NCI-H524 (cell line): ENCODE measurements at places on chromosomes 2 and 18.

- no peak for DNase-seq
Observed at GRCh38 chr2:71181316-71181715, 45.6 kb downstream of the PAIP2B start.

DNA sequence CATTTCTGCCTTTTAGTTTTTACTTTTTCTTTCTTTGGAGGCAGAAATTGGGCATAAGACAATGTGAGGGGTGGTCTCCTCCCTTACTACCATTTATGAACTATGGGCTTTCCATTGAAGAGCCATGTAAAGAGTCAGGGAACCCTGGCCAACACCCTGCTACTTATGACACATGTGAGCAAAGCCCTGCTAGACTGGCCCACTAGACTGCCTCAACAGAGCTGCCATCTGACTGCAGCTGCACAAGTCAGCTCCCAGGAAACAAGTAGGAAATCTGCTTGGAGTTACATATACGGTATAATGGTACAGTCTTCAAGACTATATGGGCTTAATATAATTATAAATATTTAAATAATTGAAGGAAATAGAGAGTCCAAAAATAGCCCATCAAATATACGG is 816.8 kb downstream of the TRIB2 start:
- DNase-seq, result no peak

DNA sequence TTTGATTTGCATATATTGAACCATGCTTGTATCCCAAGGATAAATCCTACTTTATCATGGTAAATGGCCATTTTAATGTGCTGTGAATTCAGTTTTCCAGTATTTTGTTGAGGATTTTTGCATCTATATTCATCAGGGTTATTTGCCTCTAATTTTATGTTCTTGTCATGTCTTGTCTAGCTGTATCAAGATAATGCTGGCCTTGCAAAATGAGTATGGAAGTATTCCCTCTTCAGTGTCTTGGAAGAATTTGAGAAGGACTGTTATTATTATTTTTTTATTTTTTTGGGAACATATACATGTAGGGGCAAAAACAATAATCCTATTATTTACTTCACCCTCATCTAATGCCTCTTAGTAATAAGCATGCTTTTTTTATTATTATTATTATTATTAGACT is 398.0 kb upstream of the KCNH7 start:
- no peak for DNase-seq

DNA sequence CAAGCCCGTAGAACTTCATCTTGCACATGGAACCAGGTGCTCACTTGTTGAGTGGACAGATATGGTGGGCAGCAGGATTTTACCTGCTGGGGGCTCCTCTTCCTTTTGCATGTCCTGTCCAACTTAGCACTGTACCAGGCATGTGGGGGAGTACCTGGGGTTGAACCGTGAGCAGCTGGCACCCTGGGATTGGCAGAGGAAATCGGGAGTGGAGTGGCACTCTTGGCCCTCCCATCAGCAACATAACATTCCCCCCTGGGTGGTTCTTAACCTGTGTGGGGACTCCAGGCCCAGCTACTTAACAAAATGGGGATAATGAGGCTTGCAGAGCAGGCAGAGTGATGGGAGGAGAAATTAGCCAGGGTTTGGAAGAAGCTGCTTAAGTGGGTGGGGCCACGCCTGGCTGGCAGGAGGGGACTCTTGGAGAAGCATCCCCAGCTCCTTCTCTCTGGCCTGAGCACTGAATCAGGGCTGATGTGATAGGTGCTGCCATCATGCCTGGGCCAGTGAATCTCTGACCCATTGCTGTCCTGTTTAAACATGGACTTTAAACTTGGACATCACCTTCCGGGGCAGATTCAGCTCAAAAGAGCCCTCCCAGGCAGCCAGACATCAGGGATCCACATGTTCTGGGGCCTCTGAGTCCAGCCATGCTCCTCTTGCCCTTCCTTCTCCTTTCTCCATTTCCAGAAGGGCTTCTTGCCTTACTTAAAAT is 15.5 kb downstream of the FOSL2 start:
- DNase-seq, result no peak

DNA sequence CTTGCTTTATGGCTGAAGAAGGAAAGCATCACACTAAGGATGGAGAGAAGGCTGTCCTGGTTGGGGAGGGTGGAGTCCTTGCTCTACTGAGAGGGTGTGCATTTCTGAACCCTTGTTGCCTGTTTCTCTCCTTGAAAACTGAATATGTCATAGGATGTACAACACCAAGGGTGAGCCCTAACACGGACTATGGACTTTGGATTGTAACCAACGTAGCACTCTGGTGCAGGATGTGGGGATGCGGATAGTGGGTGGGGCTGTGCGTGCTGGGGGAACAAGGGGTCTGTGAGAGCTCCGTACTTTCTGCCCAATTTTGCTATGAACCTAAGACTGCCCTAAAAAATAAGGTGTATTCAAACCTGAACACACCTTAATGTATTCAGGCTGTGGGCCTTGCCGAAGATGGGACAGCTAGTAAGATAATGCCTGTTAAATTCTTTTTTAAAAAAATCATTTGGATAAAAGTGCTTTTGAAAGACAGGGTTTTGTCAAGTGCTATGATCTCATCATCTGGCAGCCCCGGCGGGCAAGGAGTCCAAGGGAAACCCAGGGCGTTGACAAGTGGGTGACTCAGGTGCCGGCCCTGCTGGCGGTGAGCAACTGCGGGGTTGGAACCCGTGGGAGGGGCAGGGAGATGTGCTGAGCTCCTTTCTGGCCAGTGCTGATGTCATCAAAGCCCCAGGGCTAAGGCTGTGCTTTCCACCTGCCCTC is 54.0 kb downstream of the GATA6 start:
- peak; percentile 15 for DNase-seq

DNA sequence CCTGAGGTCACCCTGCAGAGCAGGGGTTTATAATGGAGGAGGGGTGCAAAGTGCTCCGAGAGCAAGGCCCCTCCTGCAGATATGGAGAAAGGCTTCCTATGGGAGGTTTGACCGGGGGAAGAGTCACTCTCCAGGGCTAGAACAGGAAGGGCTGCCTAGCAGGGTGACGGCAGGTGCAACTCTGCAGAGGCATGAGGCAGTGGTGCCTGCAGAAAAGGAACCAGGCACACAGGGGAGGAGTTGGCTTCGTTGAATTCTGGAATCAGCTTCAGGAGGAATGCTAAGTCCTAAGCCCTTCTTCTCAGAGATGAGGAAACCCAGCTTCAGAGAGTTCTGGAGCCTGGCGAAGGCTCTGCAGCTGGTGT is 17.5 kb upstream of the HPCAL1 start:
- DNase-seq, result no peak

GRCh38 chr2:106032676-106033075 is 161.4 kb downstream of the UXS1 start:
- DNase-seq, result no peak

DNA sequence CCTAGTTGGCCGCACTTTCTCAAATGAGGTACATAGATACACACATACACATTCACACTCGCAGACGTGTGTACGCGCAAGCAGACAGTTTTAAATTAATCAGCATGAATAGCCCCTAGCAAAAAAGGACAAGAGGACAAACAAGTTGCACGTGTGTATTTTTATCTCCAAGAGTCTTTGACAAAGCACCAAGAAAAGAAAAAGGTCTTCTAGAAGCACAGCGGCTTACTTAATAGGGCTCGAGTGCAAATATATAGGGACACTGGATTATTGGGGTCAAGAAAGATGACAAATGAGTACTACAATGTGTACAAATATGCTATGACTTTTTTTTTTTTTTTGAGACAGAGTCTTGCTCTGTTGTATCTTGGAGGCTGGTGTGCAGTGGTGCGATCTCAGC is 1.7 kb upstream of the BCL2 start:
- no peak for DNase-seq

GRCh38 chr2:57515366-57515765 is 531.2 kb upstream of the VRK2 start:
- DNase-seq, result no peak

DNA sequence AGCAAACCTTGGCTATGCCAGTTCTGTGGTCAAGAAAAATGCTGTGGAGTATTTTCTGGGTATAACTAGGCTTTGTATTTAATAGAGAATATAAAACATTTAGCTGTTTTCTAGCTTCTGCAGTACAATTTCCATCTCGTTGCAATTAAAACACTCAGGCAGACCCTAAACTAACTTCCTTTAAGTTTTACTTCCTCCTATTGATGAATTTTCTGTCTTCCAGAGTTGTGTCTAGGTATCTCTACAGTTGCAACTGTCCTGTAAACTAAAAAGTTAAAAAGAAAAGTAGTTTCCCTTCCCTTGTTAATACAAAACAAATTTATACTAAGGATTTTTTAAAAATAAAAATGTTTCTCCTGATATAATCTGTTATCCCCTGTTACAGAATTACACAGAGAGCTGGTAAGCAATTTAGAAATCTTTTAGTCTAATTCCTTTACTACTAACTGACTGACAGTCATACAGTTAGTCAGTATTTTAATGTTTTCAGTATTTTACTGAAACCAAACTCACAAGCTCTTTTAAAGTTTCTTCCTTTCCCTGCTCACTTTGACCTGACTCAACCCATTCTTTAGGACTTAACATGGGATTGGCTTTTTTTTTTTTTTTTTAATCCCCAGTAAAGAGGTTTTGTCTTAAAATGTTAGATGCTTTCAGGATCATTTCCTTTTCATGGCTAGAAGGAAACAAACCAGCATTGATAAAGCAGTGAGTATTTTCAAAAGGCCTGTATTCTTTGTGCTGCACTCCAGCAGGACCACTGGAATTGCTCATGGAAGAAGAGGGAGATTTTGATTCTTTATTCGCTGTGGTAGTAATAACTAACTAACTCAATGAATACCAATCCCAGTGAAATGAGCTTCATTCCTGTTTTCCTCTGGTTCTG is 22.9 kb downstream of the ITGAV start:
- DNase-seq, result no peak

DNA sequence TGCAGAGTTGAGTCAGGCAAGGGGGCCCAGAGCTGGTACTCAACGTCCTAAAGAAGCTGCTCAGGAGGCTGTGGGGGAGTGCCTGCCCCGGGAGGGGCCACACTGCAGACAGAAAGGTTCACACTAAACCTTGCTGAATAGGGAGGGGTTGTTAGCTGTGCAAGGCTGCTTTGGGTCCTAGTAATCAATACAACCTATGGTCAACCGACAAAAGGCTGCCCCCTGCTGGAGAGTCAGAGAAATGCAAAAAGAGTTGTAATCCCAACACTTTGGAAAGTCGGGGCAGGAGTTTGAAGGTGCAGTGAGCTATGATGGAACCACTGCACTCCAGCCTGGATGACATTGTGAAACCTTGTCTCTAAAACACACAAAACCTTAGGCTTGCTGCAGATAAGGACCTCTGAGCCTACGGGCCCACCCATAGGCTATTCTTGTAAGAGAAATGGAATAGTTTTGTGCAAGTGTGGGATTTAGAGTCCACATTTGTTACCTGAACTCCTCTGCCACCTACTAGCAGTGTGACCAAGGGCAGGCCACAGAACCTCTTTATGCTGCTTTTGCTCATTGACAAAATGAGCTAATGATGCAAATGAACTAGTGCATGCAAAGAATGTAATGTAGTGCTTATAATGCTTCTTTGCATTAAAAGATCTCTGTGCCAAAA is 81.5 kb downstream of the PRPF40A start:
- peak; percentile 51 for DNase-seq

GRCh38 chr18:63224630-63225029 is 94.9 kb downstream of the BCL2 start:
- DNase-seq, result no peak

GRCh38 chr2:138716183-138716582 is 64.0 kb downstream of the NXPH2 start:
- DNase-seq, result peak; percentile 11

GRCh38 chr2:53622141-53622540 is 145.5 kb upstream of the CHAC2 start:
- DNase-seq, result no peak

- DNase-seq, result no peak
Observed at GRCh38 chr18:63146828-63147409, 172.7 kb downstream of the BCL2 start.

DNA sequence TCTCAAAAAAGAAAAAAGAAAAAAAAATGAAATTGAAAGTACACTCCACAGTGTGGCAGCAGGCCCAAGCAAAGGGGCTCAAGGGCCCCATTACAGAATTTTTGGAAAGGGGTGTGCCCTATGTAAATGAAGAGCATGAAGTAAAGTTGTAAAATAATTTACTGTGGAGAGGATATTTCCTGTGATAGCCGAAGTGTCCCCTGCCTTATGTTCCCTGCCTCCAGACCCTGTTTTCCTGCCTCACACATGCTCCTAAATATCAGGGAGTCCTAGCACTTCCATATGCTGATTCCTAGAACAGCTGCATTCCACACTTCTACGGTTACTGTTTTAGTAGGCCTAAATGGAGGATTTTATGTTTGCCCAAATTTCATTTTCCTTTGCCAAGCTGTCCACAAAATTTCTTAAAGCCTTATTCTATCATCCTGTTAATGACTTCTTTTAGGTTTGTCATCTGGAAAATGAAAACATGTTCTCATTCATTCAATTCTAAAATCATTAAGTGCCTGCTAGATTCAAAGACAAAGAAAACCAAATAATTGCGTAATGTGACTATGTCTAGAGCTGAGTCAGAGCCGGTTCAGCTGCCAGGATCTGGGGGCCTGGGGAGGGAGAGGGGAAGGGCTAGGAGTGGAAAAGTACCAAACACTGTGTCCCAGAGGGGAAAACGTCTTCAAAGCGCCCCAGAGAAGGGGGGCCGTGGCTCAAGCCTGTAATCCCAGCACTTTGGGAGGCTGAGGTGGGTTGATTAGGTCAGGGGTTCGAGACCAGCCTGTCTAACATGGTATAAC is 25.9 kb upstream of the IMPA2 start:
- DNase-seq, result no peak

DNA sequence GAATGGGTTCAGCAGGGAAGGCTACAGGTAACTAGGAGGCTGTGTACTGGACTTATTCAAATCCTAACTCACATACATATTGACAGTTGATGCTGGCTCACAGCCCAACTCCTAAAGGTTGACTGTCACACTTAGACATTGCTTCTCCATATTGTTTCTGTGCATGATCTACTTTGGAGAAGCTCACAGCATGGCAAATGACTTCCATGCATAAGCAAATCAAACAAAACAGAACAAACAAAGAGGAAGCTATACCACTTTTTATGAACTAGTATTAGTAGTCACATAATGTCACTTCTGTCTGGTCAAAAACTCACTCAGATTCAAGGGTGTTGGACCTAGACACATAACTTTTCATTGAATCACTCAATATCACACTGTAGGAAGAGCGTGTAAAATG is 43.8 kb upstream of the CDH19 start:
- DNase-seq, result no peak

DNA sequence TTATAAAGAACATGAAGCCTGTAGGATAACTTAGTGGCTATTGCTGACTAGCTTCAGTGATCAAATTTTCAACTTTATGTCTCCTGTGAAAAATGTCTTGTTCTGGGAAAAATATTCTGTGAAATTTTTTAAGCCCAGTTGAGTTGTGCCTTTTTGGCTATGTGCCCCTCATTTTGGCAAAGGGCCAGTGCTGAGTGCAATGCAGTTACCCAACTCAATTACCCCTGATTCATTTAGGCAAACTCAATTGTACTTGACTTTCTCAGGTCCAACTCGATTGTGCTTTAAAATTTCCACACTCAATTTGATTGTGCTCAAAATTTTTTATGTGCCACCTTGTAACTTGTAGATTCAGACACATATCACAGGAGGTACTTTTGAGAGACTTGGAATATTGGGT is 548.8 kb upstream of the NRP2 start:
- no peak for DNase-seq
